ENCODE measurements at places on chromosomes 5 and 9.
A peak's percentile ranks its signal among the peaks of the same experiment; 100 is the strongest.

DNA sequence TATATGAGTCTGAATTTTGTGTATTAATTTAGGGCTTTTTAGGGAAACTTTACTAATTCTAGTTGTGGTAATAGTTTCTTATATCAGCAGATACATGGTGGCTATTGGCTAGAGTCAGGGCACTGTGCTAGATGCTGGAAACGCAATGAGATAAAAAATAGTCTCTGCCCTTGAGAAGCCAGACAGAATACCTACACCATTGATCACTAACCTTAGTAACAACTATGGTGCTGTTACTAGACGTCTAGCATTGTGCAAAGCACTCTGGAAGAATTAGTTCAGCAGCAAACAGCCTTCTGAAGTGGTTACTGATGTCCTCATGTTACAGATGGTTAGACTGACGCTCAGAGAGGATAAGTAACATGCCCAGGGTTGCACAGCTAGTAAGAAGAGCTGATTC, 61.8 kb downstream of the GDA start:
- DNase-seq, result no peak

DNA sequence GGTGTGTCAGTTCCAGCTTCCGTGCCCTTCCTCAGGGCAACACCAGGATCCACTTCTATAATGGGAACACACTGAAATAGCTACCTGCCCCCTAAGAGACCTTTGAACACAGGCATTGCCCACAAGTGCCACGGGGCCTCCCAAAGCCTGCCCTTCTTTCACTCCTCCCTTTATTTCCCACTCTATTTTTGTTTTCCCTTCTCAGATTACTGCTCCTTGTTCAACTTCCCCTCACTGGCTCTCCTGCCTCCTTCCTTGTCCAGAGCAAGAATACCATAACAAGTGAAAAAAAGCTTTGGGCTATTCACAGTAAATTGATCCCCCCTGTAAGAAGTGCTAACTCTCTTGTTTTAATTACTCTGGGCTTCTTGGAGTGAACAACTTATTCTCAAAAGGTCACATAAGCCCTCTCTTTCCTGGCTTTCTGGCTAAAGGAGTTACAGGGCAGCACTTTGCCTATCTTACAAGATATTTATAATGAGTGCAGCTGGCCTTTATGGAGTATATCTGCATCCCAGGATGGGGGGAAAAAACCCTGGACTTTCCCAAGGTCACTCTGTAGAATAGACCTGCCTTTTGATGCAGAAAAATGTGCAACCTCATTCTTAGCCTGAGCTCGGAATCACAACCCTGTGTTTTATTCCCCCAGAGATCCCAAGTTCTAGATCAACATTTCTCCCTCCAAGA, 11.3 kb downstream of the CTXN3 start:
- DNase-seq, result no peak

DNA sequence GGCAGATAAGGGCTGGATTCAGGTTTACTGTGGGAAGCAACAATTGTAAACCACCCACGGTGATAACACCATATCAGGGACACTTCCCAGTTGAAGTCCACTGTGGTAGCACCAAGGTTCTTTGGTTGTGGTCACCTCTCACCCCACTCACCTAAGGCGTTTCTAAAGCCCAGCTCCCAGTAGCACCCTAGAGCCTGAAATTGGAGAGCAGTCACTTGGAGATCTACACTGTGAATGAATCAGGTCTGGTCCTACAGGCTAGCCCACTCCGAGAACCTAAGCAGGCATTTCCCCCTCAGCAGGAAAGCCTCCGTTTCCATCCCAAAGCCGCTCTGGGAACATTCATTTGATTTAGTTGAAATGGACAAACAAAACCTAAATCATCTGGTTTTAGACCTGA, 191.3 kb downstream of the TTC39B start:
- DNase-seq, result no peak

GRCh38 chr5:151523335-151523734, 67.8 kb downstream of the FAT2 start:
- DNase-seq, result peak; percentile 76

GRCh38 chr9:89518466-89519365, 20.8 kb upstream of the SEMA4D start:
- DNase-seq, result peak; percentile 27

All from inflammatory macrophage treated with lipopolysaccharide for 1 hour (primary cell).